ENCODE measurements at places on chromosomes 2 and 18.

GRCh38 chr2:119259296-119259860 is 35.7 kb downstream of the STEAP3 start:
- no peak for DNase-seq

DNA sequence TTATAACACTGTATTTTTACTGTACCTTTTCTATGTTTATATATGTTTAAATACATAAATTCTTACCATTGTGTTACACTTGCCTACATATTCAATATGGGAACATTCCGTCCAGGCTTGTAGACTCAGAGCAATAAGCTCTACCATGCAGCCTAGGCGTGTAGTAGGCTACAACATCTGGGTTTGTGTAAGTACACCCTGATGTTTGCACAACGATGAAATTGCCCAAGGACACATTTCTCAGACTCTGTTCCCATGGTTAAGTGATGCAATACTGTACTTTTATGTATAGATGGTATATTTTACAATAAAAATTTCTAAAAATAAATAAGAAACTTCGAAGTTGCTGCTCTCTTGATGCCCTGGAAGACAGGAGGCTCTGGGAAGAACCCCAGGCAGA is 38.4 kb downstream of the YPEL5 start:
- DNase-seq, result no peak

- no peak for DNase-seq
Observed at GRCh38 chr18:79819064-79819967, 21.6 kb downstream of the KCNG2 start.

GRCh38 chr18:48023334-48024008 is 93.0 kb upstream of the SMAD2 start:
- DNase-seq, result no peak

GRCh38 chr2:11050565-11050964 is 104.7 kb upstream of the SLC66A3 start:
- DNase-seq, result no peak

DNA sequence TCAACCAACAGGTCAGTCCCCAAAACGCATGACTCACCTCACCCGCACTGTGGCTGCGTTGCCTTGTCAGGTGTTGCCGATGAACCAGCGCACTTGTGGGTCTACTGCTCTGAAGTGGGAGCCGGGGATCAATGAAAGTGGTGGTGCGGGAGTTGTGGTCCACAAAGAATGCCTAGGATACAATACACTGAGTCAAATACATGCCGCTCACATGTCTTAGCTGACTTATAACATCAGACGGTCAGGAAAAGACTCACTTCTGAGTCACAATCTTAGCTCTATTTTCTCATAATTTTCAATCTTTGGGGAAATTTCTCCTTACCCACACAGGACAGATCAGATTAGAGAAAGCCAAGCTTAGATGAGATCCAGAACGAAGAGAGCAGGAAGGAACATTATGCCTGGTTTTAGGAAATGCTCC is 107.1 kb upstream of the STK17B start:
- DNase-seq, result no peak

DNA sequence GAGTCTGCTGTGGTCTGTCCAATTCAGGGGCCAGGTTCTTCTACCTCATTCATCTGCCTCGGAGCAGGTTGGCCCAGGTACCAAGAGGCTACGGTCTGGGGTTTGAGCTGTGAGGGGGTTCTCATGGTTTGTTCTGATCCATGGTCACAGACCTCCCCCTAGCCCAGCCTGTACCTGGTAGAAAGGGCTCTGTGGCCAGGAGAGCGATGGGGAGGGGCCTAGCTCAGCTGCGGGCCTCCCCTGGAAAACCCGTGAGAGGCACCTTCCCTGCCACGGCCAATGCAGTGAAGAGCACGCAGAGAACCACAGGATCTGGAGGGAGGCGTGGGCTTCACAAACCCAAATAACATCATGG is 19.6 kb upstream of the ALLC start:
- no peak for DNase-seq

DNA sequence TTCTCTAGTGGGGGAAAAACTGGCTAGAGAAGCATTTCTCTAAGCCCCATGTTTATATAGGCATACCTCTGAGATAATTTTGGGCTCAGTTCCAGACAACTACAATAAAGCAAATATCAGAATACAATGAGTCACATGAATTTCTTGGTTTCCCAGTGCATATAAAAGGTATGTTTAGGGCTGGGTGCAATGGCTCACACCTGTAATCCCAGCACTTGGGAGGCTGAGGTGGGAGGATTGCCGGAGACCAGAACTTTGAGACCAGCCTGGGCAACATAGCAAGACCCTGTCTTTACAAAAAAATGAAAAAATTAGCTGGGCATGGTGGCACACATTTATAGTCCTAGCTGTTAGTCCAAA is 22.2 kb downstream of the TSN start:
- no peak for DNase-seq

DNA sequence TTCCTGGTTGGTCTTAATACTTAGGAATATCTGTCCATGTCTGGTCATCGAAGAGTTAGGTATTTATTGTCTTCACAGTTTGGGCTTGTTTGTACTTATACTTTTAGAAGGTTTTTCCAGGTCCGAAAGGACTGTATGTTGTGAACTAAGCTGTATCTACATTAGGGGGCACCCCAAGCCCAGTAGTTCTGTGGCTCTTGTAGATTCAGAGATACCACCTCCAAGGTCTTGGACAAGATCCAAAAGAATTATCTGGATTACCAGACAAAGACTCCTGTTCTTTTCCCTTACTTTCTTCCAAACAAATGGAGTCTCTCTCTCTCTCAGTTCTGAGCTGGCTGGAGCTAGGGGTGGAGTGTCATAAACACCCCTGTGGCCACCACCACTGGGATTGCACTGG is 328.7 kb downstream of the ZNF804A start:
- no peak for DNase-seq

- DNase-seq, result no peak
Observed at GRCh38 chr2:205957452-205958154, 128.4 kb downstream of the INO80D start.

GRCh38 chr2:129101186-129101585 is 782.5 kb upstream of the HS6ST1 start:
- DNase-seq, result no peak

- no peak for DNase-seq
Observed at GRCh38 chr2:192585418-192585817, 390.7 kb upstream of the TMEFF2 start.

DNA sequence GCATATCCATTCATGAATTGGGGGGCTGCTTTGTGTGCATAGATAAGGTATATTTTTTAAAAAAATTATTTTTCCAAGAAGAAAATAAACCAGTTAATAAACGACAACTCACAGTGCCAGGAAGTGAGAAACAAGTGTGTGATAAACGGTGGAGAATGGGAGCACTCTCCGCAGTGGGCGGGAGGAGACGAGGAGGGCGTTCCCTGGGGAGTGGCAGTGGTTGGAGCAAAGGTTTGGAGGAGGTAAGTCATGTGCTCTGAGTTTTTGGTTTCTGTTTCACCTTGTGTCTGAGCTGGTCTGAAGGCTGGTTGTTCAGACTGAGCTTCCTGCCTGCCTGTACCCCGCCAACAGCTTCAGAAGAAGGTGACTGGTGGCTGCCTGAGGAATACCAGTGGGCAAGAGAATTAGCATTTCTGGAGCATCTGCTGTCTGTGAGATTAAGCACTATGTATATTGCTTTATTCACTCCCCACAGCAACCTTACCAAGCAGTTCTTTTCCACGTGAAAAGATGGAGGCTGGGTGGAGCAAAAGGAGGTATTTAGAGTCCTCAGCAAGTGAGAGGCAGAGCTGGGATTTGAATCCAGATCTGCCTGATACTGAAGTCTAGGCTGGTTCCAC is 27.0 kb upstream of the CASP8 start:
- peak; percentile 66 for DNase-seq

GRCh38 chr2:180319586-180320405 is 312.7 kb upstream of the CWC22 start:
- DNase-seq, result no peak

GRCh38 chr2:75146606-75147332 is 52.6 kb downstream of the TACR1 start:
- no peak for DNase-seq

GRCh38 chr2:217086718-217087117 is 226.9 kb upstream of the TNP1 start:
- no peak for DNase-seq

DNA sequence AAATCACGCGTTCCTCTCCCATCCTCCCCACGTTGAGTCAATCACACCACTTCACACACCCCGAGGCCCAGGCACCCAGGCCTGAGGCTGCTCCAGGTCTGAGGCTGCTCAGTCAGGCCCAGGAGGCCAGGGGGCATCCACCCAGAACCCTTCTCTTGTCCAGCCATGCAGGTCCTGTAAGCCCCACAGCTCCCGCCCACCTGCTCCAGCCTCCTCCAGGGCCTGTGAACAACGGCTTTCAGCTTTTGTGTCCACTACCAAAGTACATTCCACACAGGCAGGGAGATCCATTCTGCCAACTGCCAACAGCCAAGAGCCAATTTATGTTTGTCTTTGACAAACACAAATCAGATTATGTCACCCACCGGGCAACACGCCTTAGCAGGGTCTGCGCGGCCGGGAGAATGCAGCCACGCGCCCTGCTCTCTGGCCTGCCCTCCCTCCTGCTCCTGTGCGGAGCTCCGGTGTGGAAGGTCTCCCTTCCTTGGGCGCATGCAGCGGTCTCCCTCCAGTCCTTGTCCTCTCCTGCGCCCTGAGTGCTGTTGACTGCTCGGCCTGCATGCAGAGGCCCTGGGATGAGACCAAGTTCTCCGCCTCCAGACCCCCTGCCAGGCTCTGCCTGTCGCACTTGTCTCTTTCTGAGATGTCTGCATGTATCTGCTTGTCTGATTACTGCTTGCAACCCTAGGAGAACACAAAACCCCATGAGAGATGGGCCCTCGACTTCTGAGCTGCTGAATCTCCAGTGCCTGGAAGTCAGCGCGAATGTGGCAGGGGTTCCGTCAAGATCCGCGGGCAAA is 146.6 kb downstream of the ZNF516 start:
- no peak for DNase-seq

- DNase-seq, result no peak
Observed at GRCh38 chr2:99569386-99569785, 79.6 kb upstream of the REV1 start.

DNA sequence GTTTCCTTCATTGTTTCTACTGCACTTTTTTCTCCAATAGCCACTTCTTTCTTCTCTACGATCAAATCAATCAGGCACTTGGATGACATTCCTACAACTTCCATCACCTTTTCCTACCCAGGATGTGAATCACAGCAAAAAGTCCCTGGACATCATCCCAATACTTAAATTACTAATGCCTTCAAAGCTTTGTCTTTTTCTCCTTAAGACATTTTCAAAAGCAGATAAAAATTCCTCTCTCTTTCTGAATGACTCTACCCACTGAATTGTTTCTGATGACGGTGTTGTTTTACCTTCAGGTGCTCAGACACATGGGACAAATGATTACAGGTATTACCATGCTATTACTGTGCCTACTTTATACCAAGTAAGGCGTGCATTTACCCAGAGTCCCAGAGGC is 500.9 kb downstream of the FBXO15 start:
- DNase-seq, result no peak

DNA sequence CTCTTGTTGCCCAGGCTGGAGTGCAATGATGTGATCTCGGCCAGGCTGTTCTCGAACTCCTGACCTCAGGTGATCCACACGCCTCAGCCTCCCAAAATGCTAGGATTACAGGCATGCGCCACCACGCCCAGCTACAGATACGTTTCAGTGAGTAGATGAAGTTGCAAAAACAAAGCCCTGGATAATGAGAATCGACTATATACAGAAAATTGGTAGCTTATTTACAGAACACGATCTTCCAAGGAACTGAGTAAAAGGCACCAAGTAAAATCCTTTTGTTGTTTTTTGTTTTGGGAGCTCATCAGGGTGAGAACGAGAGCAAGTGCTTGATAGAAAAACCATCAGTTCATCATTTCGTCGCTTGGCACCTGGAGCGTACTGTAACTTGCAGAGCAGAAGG is 62.8 kb downstream of the MYCN start:
- DNase-seq, result no peak

Measured in stimulated activated CD8-positive, alpha-beta memory T cell treated with anti-CD3 and anti-CD28 coated beads, Interleukin-2, amount 100 ng/mL, for 1 hour (primary cell).